ENCODE measurements at places on chromosomes 5 and 9.

GRCh38 chr9:26331223-26331622, 561.4 kb downstream of the CAAP1 start:
- no peak for ATAC-seq

DNA sequence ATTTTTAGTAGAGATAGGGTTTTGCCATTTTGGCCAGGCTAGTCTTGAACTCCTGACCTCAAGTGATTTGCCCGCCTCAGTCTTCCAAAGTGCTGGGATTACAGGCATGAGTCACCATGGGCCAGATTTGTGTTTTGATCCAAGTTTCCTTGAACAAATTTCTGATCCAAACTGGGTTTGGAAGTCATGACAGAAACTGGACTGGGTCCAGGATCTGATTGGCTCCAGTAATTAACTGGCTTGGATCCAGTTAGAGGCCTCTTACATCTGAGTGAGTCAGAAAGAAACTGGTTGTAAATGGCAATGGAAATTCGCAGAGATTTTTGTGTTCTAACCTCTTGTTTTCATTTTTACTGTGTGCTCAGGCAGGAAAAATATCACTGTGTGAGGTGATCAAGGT, 141.6 kb downstream of the SLC25A46 start:
- no peak for ATAC-seq

- ATAC-seq: no peak
These were observed 77.1 kb upstream of the FST start for GRCh38 chr5:53403291-53403690.

- no peak for ATAC-seq
These were observed 93.3 kb downstream of the BARX1 start for GRCh38 chr9:93861736-93862358.

DNA sequence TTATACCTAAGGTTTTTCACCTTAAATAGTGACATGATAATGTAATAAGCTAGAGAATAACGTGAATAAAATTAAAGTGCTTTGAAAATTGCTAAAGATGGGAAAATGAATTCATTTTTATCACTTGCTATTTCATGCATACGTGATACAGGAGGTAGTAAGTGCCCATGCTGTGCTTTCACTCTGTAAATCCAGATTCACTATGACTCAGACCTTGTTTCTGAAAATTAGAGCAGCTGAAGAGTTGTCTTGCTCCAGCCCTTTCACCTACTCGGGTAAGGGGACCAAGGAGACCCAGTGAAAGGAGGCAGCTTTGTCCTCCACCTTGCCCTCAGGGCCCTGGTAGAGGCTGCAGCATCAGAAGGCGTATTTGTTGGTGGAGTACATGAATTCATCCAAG, 87.9 kb downstream of the ANKH start:
- no peak for ATAC-seq

GRCh38 chr5:159641371-159642039, 274.8 kb upstream of the ADRA1B start:
- no peak for ATAC-seq

GRCh38 chr5:164059471-164059870, 554.1 kb downstream of the MAT2B start:
- no peak for ATAC-seq
